CD14-positive monocyte (primary cell): ENCODE measurements at places on chromosomes 1 and 21.

- no peak for DNase-seq
These were observed 4.8 kb upstream of the SARS1 start for GRCh38 chr1:109208836-109209463.

DNA sequence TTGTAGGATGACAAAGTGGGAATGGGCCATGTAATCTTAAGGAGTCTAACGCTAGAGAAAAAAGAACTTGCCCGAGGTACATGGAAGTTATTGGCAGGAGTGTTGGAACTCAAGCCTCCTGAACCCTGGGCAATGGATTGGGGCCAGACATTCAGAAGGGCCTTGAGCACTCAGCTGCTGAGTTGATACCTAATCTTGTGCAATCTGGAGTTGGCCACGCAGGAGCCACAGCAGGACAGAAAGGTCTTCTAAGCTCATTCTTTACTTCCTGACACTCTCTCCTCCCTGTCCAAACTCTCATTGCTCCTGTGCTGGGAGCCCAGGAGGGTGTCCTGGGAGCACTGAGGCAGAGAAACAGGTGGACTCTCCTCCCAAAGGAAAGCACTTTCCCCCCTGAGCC is 25.1 kb upstream of the CSF1 start:
- no peak for DNase-seq

- DNase-seq, result no peak
These were observed 1917.0 kb downstream of the MRPL39 start for GRCh38 chr21:23690316-23690715.

- no peak for DNase-seq
These were observed 115.9 kb downstream of the NTMT2 start for GRCh38 chr1:170261669-170262068.

DNA sequence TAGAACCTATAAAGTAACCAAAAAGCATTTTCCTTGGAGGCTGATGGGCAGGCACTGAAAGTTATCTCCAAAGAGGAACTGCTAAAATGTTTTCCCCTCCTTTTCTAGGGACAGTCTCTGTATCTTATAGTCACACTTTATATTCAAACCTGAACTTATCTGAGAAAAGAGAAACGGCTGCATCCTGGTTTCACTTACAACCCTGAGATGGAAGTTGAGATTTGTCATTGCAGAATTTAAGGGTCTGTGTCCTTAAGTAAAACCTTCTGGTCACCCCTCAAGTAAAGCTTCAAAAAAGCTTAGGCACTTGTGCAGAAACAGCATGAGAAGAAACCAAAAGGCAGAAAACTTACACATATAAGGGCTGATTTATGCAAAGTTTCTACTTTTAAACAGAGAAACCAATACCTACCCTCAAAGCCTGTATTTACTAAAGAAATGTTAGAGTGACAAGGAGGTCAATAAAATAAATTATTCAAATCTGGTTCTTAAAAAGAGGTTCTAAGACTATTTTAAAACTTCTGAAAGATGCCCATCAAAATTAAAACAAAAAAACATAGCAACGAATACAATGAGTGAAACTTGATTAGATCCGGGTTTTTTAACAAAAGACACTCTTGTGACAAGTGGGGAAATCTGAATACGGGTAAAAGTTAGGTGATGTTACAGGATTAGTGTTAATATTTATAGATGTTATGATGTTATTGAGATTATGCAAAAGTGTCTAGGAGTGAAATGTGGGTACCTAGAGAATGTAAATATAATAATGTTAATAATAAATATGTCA is 9.9 kb downstream of the CD58 start:
- DNase-seq, result no peak

DNA sequence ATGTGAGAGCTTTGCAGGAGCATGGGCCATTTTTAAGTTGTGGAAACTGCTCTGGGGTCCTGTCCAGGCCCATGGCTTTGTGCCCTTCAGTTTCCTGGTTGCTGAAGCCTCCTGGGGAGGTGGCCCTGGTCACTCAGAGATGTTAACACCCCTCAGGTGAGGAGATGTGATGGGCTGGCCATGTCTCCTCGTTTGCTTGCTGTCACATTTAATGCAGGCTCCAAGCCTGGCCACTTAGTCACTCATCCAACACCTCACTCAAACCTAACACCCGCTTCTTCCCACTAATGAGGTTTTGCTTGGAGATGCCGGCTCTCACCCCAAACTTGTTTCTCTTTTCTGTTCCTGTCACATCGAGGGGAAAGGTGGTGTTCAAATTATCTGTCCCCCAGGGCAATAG is 192.7 kb downstream of the PTPRU start:
- no peak for DNase-seq

- no peak for DNase-seq
These were observed 627.4 kb downstream of the LMO4 start for GRCh38 chr1:87956072-87956471.

DNA sequence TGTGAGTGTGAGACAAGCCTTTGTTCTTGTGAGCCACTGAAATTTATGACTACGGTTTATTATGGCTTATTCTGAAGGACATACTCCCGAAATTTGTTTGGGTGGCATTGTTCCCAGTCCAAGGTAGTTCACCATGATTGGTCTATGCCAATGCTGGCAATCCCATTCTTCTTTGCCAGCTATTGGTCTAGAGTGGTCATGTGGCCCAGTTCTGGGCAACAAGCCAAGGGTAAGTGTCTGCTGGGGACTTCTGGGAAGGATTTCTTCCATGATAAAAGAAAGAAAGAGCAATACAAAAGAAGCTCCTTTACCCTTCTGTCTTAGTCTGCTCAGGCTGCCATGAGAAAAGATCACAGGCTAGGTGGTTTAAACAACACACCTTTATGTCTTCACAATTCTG is 201.6 kb downstream of the SLC35F3 start:
- no peak for DNase-seq

GRCh38 chr1:31753707-31754349 is 10.3 kb downstream of the ADGRB2 start:
- DNase-seq, result no peak

GRCh38 chr1:53639251-53639763 is 99.7 kb downstream of the GLIS1 start:
- DNase-seq, result no peak

- peak; percentile 18 for DNase-seq
These were observed 91.0 kb upstream of the TMEM51 start for GRCh38 chr1:15062479-15063099.

DNA sequence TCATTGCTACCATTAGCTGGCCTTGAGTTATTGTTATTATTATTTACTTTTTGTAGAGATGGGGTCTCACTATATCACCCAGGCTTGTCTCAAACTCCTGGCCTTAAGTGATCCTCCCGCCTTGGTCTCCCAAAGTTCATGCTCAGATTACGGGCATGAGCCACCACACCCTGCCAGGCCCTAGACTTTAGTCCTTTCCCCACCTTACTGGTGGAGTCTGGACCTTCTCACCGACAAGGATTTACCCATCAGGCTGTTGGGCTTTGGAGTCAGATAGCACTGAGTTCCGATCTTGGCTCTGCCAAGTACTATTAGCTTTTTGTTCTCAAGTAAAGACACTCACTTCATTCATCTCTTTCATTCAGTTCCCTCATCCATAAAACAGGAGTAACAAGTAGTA is 17.2 kb downstream of the CNR2 start:
- no peak for DNase-seq

DNA sequence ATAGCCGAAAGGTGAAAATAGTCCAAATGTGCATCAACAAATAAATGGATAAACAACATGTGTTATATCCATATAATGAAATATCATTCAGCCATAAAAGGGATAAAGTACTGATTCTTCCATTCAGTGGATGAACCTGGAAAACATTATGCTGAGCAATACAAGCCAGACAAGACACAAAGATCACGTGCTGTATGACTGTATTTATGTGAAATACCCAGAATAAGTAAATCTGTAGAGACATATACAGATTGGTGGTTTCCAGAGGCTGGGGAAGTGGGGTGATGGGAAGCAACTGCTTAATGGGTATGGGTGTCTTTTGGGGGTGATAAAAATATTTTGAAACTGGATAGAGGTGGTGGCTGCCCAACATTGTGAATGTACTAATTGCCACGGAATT is 13.3 kb upstream of the GSTM4 start:
- peak; percentile 41 for DNase-seq

DNA sequence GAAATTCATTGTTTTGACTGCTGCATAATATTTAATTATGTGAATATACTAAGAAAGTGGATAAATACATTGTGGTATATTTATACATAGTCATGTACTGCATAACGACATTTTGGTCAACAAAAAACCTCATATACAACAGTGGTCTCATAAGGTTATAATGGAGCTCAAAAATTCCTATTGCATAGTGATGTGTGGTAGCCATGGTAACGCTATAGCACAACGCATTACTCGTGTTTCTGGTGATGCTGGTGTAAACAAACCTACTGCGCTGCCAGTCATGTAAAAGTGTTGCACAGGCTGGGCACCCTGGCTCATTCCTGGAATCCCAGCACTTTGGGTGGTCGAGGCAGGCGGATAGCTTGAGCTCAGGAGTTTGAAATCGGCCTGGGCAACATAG is 52.6 kb upstream of the NHLH2 start:
- DNase-seq, result no peak

GRCh38 chr1:157307491-157307890 is 169.3 kb upstream of the ETV3 start:
- DNase-seq, result no peak

- peak; percentile 66 for DNase-seq
These were observed 16.9 kb downstream of the RPTN start for GRCh38 chr1:152141971-152142584.

GRCh38 chr21:42827588-42827987 is 51.8 kb downstream of the WDR4 start:
- no peak for DNase-seq

DNA sequence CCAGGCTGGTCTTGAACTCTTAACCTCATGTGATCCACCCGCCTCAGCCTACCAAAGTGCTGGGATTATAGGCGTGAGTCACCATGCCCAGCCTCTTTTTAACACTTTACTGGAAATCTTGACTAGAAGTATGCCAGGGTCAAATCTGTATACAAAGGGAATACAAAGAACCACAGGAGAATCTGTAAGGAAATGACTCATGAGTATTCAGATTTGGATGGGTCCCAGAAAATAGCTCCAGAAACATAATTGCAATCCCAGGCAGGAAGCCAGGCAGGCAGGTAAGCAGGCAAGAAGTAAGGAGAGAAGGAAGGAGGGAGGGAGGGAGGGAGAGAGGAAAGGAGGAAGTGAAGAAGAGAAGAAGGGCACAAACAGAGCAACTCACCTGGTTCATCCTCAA is 22.8 kb upstream of the TIAM1 start:
- DNase-seq, result no peak

- DNase-seq, result no peak
These were observed 135.9 kb downstream of the SLC30A10 start for GRCh38 chr1:219792337-219793021.

- no peak for DNase-seq
These were observed 7.8 kb upstream of the LAD1 start for GRCh38 chr1:201406831-201407406.

DNA sequence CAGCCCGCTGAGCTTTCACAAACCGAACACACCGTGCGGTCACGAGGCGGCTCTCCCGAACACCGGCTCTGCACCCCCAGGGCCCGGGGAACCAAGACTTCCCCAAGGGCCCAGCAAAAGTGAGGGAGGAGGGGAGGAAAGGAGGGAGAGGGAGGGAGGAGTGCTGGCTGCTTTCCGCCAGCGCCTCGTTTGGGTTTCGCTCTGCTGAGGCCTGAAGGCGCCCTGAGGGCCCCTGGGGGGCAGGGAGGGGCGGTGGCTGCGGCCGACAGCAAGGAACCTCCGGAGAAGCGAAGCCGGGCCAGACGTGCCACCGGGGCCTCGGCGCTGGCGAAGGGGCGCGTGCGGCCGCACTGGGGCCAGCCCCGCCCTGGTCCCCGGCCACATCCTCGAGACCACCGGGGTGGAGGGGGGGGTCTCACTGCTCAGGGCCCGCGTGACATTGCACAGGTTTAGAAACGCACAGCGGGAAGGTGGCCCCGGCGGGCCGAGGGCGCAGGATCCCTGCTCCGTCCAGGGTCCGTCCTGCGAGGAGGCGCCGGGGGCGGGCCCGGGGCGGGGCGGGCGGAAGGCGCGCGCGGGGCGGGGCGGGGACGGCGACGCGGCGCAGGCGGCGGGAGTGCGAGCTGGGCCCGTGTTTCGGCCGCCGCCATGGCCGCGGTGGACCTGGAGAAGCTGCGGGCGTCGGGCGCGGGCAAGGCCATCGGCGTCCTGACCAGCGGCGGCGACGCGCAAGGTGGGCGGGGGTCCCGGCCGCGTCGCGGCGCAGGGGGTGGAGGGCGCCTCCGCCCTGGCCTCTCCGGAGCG is at the start of gene PFKL:
Gene PFKL, plus strand, starts transcription at position 596 of the 804 bp plus-strand sequence. Its CDS starts 53 bp downstream, at position 649.
- peak; percentile 43 for DNase-seq

DNA sequence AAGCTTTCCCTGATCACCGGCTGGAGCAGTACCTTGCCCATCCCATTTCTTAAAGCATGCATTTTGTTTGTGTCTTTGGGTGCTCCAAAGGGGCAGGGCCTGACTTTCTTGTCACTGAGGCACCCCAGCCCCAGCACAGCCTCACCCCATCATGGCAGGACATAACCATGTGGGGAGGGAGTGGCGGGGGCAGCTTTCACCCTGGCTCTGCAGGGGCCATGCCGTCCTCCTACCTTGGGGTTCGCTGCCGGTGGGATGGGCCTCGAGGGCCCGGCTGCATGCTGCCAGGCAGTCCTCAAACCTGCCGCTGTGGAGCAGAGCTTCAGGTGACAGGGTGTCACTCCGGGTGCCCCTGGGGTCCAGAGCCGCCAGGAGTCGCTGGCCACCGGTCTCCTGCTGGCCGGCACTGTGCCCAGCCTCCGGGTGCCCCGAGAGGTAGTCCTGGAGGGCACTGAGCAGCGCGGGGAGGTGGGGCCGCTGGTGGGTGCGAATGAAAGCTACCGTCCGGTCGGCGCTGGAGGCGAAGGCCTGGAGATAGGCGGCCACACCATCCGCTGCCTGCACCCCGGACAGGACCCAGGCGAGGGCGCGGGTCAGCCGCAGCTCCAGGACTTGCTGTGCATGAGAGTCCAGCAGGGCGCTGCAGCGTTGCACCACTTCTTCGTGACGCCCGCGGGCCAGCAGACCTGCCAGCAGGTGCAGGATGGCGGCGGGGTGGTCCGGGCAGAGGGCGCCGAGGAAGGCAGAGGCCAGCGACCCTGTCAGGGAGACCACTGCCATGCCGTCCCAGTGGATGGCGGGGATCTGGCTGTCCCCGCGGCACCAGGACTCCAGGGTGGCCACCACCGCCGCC is 1.5 kb downstream of the TTC34 start:
- DNase-seq, result no peak

DNA sequence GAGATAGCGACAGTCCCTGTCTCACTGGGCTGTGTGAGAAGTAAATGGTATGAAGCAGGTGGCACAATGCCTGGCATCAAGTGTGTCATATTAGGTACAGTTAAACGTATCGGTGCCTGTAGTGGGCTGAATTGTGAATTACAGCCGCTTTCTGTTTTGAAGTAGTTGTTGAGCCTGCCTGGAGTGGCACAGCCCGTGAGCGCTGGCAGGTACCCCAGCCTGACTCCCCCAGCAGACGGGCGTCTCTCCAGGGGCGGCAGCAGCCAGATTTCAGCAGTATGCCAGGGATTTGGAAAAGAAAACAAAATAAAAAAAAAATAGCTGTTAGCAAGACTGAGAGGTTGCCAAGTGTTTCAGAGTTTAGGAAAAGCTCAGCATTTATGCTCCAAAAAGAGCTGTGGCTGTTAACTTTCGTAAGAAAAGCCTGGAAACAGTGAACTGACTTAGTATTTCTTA is 26.6 kb upstream of the GPR153 start:
- no peak for DNase-seq
